ENCODE measurements at places on chromosomes 3 and 15.

GRCh38 chr15:38899300-38899699 is 334.7 kb upstream of the RASGRP1 start:
- DNase-seq = peak; percentile 51

GRCh38 chr3:57556459-57557084 is 498 bp downstream of the PDE12 start:
- DNase-seq = peak; percentile 48

DNA sequence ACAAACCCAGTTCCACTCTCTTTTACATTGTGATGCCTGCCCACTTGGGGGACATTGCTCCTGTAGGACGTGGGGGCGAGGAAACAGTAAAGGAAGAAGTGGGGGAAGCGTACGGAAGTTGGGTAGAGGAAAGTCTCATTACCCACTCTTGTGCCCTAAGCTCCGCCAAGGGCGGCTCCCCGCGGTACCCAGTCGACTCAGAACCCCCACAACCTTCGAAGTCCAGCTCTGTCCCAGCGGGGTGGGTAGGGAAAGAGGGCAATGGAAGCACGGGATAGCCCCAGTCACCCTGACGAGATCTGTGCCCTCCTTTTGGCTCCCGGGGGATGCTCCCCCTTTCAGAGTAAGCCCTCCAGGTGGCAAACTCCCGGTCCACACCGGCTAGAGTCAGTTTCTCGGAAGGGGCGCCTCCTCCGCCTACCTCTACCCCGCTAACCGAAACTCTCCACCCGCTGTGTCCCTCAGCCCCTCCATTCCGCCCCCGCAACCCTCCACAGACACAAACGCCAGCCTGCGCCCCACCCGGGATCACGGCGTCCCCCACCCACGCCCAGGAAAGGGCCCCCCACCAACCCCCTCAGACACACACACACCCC is 527 bp downstream of the CSNK1G1 start:
- DNase-seq = peak; percentile 40

DNA sequence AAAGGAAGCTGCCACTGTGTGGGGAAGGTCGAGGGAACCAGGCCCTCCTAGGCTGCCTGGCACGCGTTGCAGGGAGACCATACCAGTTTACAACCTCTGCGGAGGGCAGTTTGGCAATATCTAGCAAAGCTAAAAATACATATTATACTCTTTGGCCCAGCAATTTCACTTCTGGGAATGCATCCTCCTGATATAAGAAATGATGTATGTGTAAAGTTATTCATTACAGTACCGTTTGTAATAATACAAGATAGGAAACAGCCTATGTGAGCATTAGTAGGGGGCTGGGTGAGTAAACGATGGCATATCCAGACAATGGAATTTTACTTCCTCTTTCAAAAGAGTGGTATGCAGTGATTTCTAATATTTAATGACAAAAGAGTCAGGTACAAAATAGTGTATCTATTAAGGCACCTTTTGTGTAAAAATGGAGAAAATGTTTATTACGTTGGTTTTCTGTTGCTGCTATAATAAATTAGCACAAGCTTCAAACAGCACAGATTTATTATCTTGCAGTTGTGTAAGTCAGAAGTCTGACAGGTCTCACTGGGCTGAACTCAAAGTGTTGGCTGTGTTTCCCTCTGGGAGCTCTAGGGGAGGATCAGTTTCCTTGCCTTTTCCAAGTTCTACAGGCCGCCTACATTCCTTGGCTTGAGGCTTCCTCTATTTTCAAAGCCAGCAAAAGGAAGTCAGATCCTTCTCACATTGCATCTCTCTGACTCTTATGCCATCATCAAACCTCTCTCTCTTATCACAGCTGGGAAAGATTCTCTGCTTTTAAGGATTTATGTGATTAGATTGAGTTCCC is 9.0 kb downstream of the APOD start:
- DNase-seq = no peak

- DNase-seq = no peak
These were observed 27.1 kb upstream of the MGLL start for GRCh38 chr3:127849368-127849767.

- no peak for DNase-seq
These were observed 26.3 kb downstream of the SRGAP3 start for GRCh38 chr3:9222956-9223639.

DNA sequence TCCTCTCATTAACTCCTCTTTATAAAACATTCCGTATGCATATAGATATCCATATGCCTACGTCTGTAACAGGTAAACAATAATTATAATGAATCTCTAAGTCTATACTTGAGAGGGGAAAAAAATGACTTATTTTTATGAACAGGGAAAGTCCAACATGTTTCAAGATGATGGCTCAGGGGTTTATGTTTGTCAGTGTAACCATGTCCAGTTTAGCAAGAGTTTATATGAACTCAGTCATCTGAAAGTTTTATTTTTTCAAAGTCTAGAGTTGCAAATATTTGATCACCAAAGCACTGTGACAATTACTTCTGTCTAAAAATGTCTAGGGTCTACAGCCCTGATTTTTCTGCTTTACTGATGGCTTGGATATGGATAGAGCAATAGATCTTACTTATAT is 559.4 kb upstream of the KCNMB2 start:
- no peak for DNase-seq

DNA sequence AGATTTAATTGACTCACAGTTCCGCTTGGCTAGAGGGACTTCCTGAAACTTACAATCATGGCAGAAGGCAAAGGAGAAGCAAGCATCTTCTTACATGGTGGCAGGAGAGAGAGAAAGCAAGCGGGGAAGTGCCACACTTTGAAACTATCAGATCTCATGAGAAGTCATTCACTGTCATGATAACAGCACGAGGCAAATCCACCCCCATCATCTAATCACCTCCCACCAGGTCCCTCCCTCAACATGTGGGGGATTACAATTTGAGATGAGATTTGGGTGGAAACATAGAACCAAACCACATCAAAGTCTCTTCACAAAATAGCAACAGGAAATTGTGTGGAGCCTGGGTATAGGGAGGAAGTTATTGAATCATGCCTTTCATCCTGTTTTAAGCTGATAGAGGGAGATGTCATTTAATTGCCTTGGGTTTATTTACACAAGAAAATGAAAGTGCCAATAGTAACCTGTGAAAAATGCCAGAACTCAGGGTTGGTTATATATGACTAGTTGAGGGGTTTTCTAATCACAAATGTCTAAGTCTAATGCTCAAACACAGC is 624.8 kb upstream of the LMCD1 start:
- no peak for DNase-seq

DNA sequence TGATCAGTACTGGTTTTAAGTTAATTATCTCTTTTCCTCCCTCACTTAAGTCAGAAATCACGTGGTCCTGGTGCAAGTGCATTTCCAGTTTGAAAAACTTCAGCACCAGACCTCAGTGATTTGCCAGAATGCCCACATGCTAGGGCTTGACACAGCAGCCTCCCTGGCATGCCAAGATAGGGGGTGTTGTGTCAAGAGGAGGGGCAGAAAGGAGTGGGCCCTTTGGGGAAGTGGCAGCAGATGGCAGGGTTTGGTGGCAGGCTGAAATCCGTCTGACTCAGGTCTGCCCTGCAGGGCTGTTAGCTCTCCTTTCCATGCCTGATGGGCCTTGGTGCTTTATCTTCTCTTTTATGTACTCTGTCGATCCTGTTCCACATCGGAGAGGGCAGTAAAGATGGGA is 23.4 kb downstream of the PXK start:
- DNase-seq = no peak

DNA sequence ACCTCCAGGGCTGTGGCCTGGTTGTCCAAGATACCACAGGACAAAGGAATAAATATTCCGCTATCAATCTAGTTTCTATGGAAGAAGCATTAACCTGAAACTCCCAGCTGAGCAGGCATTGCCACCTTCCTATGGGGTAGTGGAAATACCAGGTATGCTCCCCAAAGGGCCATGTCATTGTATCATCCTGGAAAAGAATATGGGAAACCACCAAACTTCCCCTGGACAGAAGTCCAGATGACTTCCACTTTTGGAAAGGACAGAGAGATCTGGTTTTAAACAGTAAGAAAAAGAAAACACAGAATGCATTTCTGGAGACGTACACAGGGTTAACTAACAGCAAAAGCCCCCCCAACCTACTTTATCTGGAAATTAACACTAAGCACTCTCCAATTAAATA is 100.2 kb downstream of the RFTN1 start:
- no peak for DNase-seq

DNA sequence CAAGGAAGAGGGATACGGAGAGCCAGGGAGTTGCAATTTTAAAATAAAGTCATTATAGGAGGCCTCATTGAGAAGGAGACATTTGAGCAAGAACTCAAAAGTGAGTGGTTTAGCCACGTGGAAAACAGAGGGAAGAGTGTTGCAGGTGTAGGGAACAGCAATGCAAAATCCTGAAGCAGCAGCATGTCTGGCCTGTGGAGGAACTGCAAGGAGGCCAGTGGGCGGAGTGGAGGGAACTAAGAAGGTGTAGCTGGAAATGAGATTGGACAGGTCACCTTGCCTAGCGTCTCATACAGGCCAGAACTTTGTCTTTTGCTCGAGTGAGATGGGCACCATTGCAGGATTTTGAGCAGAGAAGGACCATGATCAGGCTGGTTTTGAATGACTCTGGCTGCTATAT is 34.9 kb downstream of the SAXO2 start:
- DNase-seq = no peak

DNA sequence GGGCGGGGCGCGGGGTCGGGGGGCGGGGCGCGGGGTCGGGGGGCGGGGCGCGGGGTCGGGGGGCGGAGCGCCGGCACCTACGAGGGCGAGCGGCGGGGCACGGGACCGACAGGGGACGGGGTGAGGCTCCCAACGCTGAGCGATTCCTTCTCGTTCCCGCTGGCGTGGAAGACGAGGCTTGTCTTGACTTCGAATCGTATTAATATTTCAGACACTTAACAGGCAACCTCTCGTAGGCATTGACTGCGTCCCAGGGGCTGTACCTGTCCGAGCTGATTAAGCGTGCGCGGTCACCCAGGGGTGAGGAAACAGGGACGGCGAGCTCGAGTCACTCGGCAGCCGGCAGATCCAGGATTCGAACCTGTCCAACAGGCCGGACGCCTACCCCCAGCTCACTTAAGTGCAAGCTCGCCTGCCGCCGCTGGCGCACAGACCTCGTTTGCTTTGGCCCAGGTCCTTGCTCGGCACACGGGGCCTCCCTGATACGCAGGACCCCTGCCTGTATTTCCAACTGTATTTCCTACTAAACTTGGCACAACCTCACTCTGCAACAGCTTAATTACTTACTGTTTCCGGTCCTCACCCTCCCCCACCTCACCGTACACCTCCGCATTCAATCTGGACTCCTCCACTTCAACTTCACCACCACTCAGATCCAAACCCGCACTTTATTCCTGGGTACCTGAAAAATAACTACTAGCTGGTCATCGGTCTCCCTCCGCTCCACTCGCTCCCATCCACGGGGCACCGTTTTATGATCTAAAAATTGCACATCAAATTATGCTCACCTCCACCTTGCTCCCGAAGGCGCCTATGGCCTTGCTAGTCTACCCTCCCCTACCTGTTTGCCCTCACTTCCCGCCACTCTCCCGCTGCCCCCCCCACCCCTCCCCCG is 722 bp upstream of the ZXDC start:
- no peak for DNase-seq

- DNase-seq = no peak
These were observed 772 bp downstream of the TSPAN3 start for GRCh38 chr15:77070180-77070494.

DNA sequence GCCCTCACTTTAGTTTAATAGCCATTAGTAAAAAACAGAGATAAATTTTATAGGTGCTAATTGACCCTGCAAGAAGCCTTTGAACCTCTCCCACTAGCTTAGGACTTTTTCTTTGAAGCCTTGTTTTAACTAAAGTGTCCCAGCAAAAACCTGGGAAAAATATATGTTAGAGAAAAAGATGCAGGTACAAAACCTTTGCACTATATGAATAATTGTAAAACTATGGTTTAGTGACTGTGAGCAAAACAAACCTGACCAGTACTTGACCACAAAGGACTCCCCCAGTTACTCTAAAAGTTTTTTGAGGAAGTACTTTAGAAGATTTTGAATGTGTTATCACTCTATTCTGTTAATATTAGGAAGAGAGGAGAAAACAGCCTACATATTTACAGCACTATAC is 123.3 kb upstream of the TP63 start:
- DNase-seq = no peak

- no peak for DNase-seq
These were observed 142.8 kb downstream of the NTRK3 start for GRCh38 chr15:88113613-88114308.

DNA sequence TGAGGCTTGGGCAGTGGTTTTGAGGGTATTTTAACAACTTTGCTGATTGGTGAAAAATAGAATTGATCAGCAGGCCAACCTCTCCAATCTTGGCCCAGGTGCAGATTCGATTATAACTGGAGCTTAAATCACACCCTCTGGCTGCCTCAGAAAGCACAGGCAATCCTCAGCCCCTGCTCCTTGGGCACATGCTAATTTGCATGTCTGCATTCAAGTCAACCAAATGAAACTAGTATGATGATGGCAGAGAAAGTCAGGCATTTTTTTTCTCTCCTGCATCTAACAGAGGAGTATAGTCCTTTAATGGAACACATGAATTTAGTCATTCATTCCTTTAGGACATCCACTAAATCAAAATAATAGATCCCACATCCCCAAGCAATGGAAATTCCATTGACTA is 16.8 kb upstream of the NMNAT3 start:
- no peak for DNase-seq

DNA sequence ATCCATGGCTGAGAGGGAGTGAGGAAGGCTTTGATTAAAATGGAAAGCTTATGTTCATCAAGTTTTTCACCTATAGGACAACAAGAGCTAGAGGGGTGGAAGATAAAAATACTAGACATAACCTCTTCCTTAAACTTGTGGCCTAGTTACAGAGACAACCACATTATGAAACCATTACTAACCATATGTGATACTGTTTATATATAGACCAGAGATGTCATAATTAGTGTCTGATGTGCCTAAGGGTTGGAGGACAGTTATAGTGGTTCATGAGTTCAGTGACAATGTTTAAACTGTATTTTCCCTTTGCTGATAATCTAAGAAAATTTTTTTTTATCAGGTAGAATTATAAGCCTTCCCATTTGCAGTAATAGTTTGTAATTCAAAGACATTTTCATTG is 23.7 kb downstream of the PHLDB2 start:
- no peak for DNase-seq

DNA sequence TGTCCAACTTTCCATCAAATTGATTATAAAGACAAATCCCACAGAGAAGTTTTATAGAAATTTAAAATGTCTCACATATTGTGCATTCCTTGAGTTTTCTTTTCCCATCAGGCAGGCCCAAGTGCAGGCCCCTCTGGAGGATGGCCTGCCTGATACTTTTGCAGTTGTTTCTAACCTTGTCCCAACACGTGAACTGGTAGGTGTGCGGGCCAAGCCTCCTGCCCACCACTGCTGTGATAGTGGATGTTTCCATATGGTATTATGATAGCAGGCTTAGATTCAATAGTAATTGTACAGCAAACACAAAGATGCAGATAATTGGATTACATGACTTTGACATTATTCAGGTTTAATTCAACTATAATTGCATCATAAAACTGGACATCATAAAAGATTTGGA is 1.4 kb downstream of the P2RY12 start:
- no peak for DNase-seq

DNA sequence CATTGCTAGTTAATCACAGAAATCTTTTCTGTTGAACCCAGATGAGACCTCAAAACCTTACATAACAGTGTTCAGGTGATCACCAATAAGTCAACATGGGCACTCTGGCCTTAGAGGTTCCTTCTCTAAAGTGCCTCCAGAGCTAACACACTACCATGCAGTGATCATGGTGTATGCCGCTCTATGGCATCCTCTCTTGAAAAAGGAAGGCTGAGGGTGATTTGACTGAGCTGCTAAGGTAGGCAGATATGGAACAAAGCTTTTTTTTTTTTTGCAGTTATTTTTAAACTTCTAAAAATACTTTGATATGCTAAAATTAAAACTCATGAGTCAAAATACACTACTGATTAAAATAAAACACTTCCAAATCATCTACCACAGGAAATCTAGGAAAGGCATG is 46.0 kb downstream of the IGF2BP2 start:
- no peak for DNase-seq
